Ovary (tissue), 10 donors: ENCODE measurements at places on chromosomes 5 and 9. TPM values are rescaled to one million over a fixed set of nuclear protein-coding genes. Genes with fewer than 3 reads are reported as not detected.

GRCh38 chr5:147939431-147940114 is 33.2 kb upstream of the C5orf46 start:
- no peaks in the 10 kb centered on the region for H3K36me3 ChIP-seq
- no peak overlapping the region for H3K27ac ChIP-seq
- H3K4me3 ChIP-seq = no peak overlapping the region
- no peaks in the 10 kb centered on the region for H3K4me1 ChIP-seq
- no peak for DNase-seq
- H3K27me3 ChIP-seq = no peaks in the 10 kb centered on the region

DNA sequence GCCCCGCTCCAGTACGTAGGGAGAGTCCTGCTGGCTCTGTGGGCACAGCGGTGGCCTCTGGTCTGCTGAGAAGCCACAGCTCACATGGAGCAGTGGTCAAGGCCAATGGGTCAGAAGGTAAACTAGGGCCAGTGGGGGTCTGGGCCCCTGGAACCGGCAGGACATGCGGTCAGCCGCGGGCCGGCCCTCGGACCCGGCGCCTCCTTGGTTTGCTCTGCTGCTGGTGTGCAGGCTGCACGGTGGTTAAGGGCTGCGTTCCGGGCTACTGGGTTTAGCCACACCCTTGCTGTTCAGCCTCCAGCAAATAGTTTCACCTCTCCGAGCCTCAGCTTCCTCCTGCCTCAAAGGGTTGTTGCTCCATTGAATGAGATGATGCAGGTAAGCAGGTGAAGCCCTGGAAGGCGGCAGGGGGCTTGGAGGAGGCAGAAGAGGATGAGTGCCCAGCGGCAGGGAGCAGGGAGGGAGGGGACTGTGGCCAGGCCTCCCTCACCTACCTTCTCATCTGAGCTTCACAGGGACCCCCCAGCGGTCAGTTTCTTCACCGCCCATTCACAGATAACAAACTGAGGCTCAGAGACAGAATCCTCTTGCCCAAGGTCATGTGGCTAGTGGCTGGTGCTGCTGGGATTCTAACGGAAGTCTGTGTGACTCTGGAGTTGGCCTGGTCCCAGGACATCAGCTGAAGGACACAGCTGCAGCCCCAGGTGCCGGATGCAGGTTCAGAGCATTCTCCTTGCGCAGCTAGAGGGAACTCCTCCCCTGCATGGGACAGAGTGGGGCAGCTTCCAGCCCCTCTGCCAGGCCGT is 3.7 kb upstream of the COL5A1 start:
- no peak for DNase-seq
- H3K36me3 ChIP-seq = no peaks in the 10 kb centered on the region
- H3K4me3 ChIP-seq = no peak overlapping the region
- H3K4me1 ChIP-seq = no peaks in the 10 kb centered on the region
- H3K27ac ChIP-seq = no peak overlapping the region

SQSTM1 gene
- 265 TPM for polyA plus RNA-seq

MIGA2 gene
- 21.7 TPM for polyA plus RNA-seq
